ENCODE measurements at places on chromosomes 7 and 10.

DNA sequence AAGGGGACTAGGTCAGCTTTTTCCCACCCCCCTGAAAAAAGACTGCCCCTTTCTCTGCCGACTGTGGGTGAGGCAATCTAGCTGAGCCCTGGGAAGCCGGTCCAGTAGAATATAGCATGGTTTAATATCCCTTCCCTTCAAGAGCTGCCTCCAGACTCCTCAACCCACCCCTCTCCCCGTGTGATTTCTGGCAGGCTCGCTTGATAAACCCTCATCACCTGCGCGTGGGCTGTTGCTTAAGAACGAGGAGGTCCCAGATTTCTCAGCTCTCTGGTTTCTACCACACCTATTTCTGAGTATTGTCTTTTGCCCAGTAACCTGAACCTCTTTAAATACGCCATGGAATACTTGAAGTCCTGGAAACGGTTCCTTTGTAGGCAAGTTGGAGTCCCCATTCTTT, 2.0 kb upstream of the LRRC4 start:
- no peak for DNase-seq

GRCh38 chr10:6539833-6540232, 40.2 kb downstream of the PRKCQ start:
- DNase-seq = no peak

- DNase-seq = no peak
Observed at GRCh38 chr10:27527666-27528295, 23.7 kb downstream of the RAB18 start.

- DNase-seq = peak; percentile 68
Observed at GRCh38 chr10:62732841-62733653, 71.5 kb upstream of the ADO start.

All from AG10803 (cell line).